ENCODE measurements at places on chromosomes 7 and 10. TPM values are rescaled to one million over a fixed set of nuclear protein-coding genes. Genes with fewer than 3 reads are reported as not detected.

Gene AKR1C4
- total RNA-seq: not detected

Gene OR2A1
- total RNA-seq: 0.05 TPM

Gene TMEM270
- total RNA-seq: not detected

Gene OR6B1
- not detected for total RNA-seq

Gene PLEKHS1
- total RNA-seq: 0.42 TPM

GRCh38 chr7:132251327-132251659 lies 325.0 kb downstream of the PLXNA4 start:
- DNase-seq: no peak

DNA sequence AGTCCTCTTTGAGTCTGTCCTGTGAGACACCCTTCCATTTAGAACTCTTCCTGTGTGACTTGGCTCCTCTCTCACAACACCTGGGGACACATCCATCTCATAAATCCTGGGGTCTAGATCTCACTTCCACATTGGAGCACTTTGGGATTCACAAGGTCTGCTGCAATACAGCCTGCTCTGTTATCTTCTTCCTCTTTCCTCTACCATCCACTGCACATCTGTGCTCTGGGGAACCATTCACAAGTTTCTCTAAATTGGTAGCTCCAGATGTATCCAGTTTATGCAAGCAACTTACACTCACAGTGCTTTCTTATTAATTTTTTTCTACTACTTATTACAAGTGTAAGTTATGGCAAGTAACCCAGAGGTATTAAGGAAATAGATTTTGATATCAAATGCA lies 5.5 kb upstream of the FIGNL1 start:
- no peak for DNase-seq

DNA sequence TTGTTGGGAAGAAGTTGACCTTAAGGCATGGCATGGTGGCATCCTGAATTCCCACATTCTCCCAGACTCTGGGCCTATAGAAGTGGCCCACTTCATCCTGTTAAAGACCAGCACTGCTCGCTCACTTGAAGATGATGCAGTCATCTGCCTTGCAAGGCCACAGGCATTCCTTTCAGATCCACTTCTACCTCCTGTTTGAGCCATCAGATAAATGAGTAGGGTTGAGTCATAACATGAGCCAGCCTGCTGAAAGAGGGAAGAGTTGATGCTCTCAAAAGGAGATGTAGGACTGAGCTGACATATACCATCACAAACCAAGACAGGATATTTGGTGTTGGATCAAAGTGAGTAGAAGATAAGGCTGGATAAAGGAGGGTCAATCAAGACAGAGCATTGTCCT lies 1.5 kb upstream of the EBLN1 start:
- DNase-seq: no peak

DNA sequence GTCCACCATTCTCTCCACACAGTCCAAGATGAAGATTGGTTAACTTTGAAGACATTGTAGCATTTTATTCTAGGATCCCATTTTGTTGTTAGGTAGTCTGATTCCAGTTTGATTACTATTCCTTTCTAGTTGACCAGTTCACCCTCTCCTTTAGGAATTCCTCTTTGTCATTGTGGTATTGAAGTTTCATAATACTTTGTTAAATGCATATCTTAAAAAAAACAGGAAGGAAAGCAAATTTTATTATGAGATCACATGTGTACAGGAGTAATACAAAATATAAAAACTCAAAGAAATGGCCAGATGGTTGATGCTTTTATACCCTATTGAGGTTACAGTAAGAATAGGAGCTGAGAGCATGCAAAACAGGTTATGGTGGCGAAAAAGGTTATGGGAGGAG lies 15.5 kb upstream of the SEMA3C start:
- DNase-seq: no peak

DNA sequence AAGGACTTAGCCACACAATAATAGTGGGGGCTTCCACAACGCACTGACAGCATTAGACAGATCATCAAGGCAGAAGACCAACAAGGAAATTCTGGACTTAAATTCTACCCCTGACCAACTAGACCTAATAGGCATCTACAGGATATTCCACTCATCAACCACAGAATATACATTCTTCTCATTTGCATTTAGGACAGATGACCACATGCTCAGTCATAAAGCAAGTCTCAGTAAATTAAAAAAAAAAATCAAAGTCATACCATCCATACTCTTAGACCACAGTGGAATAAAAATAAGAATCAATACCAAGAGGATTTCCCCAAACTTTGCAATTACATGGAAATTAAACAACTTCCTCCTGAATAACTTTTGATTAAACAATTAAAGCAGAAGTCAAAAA lies 155.9 kb downstream of the CDK14 start:
- DNase-seq: no peak

- no peak for DNase-seq
Measured at GRCh38 chr7:115066050-115066449, 144.2 kb downstream of the MDFIC start.

DNA sequence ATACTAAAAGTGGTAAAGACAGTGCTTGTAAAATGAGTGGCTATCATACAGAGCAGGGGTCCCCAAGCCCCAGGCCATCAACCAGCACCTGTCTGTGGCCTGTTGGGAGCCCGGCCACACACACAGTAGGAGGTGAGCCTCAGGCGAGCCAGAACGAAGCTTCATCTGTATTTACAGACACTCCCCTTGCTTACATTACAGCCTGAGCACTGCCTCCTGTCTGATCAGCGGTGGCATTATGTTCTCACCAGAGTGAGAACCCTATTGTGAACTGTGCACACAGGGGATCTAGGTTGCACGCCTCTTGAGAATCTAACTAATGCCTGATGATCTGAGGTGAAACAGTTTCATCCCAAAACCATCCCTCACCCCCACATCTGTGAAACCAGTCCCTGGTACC lies 58.7 kb downstream of the ITGA8 start:
- no peak for DNase-seq

- no peak for DNase-seq
Measured at GRCh38 chr7:155897758-155898386, 85.6 kb upstream of the SHH start.

- DNase-seq: no peak
Measured at GRCh38 chr7:33334349-33334748, 205.0 kb downstream of the BBS9 start.

DNA sequence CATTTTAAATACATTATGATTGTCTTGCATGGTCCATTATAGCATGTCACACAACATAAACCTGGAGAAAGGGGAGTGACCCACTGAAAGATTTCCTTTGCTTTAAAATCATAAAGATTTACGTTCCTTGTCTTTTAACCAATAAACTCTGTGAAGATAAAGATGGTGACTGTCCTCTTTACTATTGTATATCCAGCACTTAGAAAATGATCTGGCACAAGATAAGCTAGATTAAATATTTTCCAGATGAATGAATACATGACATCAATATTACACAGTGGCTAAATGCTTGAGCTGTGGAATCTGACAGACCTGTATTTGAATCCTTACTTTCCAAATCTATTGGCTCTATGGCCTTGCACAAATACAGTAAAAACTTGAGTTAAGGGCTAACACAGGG lies 938.4 kb downstream of the SORCS1 start:
- DNase-seq: no peak

DNA sequence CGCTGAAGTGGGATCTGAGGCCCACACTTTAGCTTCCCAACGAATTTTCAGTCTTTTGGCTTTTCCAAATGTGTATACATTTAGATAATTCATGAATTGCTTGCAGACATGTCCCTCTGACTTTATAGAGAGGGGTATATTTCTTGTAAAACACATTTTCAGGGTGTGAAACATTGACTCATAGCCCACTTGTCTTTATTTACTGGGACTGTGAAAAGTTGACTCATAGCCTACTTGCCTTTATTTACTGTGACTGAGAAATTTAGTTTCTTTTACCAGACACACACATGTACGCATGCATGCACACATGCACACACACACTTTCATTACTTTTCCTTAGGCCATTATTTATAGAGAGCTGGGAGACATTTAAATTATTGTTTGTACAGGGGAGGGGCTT lies 79.1 kb downstream of the VTI1A start:
- DNase-seq: no peak

DNA sequence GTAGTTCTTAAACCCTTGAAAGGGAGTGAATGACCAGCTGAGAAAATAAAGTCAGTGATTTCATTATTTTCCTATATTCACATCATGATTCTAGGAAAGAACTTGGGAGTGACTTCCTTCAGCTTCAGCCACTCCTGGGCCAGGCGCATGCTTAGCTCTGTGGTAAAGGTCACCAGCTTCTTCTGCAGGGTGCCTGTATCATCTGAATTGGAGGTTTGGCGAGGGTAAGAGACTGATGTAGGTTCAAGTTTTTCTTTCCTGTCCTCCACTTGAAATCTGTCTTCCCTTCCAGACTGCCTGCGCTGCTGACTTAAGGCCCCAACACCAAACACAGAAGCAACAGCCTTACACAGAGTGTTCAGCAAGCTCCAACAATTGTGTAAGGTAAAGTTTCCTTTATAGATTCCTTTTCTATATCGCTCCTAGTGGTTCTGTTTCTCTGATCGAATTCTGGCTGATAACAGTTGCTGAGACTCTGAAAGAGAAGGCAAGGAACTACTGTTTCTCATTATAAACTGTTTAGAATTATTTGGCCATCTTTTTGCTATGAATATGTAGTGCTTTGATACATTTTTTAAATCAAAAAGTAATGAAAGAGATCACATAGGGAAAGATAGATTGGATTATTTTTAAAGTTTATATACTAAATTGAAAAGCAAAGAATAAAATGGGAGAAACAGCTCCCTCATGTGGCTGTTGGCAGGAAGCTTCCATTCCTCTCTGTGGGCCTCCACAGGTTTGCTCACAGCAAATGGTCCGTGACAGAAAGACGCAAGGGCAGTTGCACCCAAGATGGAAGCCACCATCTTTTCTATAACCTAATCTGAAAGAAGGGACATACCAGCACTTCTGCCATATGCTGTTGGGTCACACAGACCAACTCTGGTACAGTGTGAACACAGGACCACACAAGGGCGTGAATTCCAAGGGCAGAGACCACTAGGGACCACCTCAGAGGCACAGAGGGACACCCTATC lies 14.0 kb downstream of the GATAD1 start:
- no peak for DNase-seq

DNA sequence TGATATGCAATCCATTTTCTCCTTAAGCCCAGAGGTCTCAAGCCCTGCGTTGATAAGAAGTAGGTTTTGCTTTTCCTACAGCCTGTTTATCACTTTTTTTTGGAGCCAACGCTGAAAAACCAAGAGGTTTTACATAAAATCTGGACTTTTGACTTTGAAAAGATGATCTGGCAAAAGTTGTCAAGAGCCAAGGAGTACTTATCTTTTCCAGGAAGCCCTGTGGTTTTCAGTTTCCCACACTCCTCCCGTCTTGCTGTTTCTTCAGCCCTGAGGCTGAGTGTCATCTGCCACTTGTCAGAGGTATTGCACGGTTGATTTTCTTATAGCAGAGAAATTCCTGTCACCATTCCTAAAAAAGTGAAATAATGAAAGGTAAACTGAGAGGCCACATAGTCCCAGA lies 108.7 kb downstream of the TYW1 start:
- no peak for DNase-seq
